NCI-H187 (cell line): ENCODE measurements at places on chromosomes 12 and 14.

DNA sequence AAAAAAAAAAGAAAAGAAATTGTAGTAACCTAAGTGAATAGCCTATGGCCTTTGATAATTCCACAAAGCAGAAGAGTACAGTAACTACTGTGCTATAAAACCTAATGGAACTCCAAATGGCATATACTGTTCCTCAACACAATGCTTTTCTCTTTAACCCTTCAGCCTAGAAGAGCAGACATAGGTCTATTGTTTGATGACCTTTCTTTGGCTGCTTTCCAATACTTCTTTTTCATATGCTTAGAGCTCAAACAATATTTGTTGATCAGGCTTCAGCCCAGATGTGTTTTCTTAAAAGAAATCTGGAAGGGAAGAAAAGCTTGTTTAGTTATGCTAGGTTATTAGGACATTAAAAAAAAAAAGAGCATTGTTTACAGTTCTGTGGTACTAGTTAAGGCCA lies 116.4 kb downstream of the NTN4 start:
- peak; percentile 79 for DNase-seq

DNA sequence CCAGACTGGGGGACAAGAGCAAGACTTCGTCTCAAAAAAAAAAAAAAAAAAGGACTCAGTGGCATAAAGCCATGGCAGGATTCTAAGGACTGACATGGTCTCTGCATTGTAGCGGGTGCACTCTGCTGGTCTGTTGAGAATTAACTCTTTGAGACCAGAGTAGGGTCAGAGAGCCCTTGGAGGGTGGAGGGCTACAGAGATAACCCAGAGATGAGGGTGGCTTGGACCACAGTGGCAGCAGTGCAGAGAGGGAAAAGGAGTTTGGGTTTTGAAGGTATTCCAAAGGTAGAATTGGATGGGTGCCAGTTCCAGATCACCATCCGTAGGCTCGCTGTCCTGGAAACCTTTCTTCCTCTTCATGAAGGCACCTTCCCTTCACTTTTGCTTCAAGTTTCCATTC lies 14.3 kb upstream of the DYNC1H1 start:
- DNase-seq = no peak

GRCh38 chr14:57345106-57345505 lies 45.3 kb upstream of the NAA30 start:
- no peak for DNase-seq

GRCh38 chr12:47707905-47708543 lies 2.2 kb upstream of the RPAP3 start:
- DNase-seq = no peak

GRCh38 chr14:99664058-99664936 lies 19.4 kb downstream of the HHIPL1 start:
- DNase-seq = no peak

- no peak for DNase-seq
Observed at GRCh38 chr14:26528415-26529182, 69.2 kb downstream of the NOVA1 start.

- DNase-seq = no peak
Observed at GRCh38 chr12:69981881-69982475, 157.0 kb downstream of the MYRFL start.

GRCh38 chr12:459430-460258 lies at the start of gene B4GALNT3:
Gene B4GALNT3, plus strand, starts transcription at chr12:459939. Its CDS starts 438 bp downstream, at chr12:460377.
- peak; percentile 43 for DNase-seq

DNA sequence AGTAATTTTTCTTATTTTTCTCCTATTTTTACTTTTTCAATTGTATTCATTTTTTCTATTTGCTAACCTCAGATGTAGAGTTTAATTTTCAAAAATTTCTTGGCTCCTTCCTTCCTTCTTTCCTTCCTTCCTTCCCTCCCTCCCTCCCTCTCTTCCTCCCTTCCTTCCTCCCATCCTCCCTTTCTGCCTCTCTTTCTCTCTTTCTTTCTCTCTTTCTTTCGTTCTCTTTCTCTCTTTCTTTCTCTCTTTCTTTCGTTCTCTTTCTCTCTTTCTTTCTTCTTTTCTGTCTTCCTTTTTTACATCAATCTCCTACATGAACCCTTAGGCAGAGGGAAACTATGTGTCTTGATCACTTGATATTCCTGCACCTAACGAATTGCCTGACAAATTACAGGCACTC lies 12.4 kb upstream of the GYS2 start:
- no peak for DNase-seq

DNA sequence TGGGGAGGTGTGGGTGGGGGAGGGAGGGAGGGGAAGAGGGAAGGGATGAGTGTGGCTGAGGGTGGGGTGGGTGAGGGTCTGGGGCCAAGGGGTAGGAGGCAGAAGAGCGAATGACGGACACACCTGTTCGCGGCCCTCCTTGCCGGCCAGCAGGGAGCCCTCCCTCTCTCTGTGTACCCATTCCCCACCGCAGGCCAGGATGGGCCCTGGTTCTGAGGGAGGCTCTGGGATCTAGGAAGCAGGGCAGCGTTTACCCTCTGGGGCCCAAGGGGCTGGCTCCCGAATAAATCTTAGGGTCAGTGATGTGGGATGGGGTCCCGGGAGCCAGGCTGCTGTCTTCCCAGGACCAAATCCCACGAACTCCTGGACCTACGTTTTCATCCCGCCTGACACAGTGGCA lies 46.0 kb upstream of the ESRRB start:
- DNase-seq = no peak

DNA sequence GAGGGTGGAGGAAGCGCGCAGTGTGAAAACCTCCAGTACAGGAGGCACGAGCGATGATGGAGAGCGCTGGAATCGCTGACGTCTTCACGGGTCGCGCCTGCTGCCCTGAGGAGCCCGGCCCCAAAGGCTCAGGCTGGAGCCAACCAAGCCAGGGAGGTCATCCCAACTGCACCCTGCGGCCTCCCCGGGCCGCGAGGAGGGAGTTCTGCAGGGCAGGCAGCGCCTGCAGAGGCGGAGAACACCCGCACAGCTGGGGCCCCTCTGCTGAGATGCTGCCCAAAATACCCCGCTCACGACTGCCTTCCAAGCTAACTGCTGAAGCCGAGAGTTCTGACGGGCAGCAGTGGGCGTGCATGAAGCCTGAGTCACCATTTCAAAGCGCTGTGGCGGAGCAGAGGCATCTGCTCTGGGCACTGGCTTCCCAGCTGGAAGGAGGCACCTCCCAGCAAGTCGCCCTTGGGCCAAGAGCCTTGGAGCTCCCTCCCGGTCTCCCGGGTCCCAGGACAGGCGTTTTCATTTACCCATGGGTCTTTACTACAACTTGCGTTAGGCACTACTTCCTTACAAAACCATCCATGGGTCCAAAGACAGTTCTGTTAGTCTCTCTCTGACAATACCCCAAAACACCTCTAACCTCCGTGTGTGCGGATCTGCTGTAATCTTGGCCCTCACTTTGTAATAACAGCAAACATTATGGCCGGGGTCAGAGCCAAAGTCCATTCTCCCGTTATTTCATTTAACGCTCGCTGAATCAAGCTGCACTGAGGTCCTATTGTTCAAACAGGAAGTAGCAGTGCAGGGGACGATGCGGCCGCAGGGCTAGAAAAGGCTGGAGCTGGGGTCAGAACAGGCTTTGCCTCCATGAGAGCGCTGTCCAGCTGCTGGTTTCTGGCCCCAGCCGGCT lies 60.1 kb upstream of the RIMBP2 start:
- no peak for DNase-seq

GRCh38 chr14:34237081-34237480 lies 225.0 kb downstream of the SPTSSA start:
- DNase-seq = no peak

DNA sequence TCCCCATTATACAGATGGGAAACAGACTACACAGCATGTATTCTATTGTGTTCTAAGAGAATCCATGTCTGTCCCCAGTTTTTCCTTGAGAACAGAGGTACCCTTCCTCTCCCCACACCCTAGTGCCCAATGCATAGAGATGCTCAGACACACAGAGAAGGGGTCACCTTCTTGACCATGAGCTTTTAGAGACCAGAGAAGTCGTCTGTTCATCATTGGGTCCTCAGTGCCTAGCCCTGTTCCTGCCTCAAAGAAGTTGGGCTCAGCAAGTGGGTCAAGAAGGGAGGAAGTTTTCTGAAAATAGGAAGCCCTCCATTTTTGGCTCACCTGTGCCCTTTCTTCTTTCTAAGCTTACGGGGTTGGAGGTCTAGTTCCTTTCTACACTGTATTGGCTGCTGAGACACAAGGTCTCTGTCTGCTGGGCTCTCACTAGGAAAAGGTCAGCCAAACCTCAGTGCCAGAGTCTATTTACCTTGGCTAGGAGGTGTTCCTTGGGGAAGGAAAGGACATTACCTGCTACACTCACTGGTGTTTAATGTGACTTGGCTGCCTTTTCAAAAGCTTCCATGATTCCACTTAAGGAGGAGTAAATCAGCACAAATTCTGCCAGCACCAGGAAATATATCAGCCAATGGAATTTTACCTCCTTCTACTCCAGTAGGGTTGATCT lies 198.5 kb upstream of the PWP1 start:
- DNase-seq = no peak

DNA sequence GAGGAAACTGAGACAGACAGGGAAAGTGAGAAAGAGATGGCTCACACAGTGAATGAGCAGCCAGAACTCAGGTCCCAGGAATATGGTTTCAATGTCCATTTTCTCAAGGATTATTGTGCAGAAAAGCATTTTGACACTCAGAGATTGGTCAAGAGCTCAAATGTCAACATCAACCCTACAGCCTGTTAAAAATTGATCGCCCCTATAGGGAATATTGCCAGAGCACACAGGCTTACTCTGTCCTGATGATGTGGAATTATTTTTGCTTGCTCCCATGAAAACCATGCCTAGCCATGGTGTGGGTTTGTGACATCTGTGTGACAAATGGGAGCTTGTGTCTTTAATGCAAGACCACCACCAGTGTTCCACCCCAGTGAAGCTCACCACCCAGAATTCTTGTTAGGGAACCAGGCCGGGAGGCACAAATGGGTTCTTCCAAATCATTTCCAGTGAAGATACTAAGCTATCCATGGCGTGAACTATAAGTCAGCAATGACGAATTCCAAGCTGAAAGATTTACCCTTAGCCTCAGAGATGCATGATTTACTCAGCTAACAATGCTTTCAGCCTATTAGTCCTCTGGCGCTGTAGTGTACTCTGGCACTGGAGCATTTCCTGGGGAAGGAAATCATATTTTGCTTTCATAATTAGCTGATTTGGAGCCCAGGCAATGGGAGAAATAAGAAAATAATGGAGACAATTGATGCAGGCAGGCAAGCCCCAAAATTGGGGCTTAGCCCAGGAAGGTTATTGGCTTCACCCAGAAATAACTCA lies 1188.2 kb upstream of the TMEM132C start:
- DNase-seq = no peak

DNA sequence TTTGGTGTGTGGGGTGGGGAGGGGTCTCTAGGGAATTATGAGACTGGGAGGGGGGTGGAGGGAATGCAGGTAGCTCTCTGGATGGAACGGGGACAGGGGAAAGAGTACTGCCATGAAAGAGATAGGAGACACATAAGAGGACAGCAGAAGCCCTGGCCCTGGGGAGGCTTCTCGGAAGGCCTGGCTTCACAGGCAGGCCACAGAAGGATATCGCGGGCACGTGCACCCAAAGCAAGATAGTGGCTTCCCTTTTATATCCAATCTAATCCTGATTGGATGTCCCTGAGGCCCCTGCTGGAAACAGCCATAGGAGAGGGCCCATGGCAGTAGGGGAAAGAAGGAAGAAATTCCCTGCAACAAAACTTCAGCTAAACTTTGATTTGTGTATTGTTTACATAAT lies 113.5 kb downstream of the GCH1 start:
- no peak for DNase-seq

GRCh38 chr12:91133871-91134270 lies 22.6 kb upstream of the LUM start:
- DNase-seq = no peak

GRCh38 chr14:69711477-69711876 lies 55.5 kb upstream of the SRSF5 start:
- DNase-seq = no peak

- no peak for DNase-seq
Observed at GRCh38 chr14:68656452-68656851, 136.4 kb downstream of the ZFP36L1 start.

DNA sequence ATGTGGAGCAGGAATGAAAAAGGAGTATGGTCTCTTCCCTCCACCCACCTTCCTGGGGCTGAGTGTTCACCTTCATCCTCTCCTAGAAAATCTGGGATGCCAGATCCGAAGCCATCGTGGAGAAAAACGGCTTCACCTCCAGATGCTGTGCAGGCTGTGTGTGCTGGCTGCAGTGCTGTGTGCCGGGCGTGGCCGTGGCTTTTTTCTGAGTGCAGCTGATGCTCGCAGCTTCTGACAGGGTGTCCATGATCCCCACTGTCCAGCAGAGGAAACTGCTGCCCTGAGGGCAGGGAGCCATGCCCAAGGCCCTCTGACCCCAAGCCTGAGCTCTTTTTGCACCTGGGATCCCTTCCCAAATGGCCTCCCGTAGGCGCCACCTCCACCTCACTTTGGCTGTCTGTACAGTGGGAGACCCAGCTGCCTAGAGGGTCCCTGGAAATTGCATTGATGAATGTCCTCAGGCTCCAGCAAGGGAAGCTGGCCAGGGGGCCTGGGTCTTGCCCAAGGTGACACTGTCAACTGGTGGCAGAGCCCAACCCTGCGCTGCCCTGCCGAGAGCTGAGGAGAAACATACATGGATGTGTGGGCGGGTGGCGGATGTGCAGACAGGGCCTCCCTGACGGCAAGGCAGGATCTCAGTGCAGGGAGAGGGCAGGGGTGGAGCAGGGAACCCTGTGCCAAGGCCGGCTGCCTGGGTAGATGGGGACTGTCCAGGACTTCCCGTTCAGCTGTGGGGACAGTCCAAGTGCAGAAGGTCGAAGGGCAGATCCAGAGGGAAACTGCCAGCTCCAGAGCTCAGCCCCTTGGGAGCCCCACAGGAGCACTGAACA lies 53.3 kb downstream of the BEGAIN start:
- DNase-seq = no peak

DNA sequence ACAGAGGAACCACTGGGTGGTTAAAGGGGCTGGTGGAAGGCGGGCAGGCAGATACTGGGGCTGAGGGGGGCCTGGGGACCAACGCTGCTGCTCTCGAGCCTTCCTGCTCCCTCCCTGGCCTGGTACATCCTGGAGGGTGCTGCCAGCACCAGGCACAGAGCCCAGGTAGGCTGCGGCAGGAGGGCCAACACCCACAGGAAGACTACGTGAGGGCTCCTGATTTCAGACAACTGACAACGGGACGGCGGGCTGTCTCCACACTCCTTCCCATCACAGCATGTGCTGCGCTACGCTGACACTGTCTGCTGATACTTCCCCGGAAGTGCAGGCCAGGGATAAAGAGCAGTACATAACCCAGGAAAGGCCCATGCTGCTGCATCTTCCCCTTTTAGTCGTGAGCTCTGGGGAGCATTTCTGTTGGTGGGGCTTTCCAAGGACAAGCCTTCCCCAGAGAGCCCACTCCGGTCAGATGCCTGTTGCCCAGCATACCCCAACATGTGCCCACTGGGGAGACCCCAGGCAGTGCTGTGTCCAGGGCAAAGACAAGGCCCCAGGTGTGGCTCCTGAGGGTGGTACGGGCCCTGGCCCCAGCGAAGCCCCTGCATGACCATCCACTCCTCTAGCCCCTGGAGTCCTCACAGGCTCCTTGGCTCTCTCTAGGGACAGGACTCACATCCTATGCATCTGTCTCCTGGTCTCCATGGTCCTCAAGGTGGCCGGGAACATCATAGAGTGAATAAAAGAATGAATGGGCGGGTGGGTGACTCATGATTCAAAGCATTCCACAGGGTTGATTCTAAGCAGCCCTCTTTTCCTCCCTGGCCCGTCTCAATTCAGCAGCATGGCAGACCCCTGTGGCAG lies 38.0 kb downstream of the CHGA start:
- DNase-seq = no peak
